RKO (cell line): ENCODE measurements at places on chromosomes 5 and 9.

DNA sequence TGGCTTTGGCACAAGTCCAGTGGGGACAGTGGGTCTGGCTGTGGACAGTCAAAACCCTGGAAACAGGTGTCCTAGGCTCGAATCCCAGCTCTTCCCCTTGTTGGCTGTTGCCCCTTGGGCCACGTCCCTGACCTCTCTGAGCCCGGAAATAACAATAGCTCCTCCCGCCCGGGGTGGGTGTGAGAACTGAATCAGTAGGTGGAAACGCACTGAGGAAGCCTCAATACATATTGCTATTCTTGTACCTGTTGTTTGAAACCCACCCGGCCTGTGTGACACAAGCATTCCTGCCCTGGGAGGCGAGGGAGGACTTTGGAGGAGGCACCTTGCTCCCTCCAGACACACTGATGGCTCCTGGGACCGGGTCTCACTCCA is 134.1 kb downstream of the OLFM1 start:
- no peak for DNase-seq

DNA sequence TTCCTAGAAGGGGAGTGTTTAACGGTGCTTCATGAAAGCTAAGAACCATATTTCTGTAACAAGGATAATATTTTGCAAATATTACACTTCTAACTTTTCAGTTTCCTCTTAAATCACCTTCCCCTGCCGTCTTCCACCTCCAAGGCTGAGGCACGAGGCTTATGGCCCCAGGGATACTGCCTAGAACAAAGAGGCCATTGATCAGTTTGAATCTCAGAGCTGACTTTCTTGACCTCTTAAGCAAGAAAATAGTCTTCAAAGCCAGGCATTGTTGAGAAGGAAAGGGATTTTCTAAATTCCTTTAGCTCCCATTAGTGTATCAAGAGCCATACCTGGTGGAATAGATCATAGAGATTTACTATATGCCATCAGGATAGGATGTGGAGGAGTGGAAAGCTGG is 566.2 kb downstream of the BNC2 start:
- DNase-seq, result no peak

DNA sequence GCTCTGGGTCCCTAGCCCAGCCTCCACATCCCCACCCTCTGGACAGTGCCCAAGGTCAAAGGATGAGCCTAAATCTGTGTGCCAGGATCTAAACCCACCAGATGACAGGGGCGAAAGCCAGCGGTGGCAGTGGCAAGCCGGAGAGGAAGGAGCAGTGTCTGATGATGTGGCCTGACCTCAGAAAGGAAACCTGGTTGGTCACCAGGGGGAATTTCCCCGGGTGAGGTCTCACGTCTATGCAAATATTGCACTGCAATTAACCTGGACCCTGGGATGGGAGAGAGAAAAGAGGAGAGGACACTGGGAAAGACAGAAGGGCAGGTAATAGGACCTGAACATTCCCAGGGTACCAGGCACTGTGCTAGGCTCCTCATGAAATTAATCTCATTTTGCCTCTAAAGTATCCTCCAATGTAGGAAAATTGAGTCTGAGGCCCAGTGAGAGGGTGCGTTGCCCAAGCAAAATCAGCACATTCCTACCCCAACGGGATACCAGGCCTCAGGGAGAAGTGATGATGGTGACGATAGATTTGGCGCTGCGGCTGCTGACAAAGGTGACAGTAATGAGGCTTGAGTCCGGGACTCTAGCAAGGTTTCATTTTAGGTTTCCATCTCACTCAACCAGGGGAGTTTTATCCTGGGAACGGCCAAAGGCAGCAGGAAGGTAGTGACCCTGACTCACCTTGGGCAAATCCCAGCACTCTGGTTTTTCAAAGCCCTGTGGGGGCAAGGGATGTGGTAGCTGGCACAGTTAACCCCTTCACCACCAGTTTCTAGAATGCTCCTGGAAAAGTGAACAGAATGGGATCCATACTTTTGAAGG is 13.4 kb upstream of the TNIP1 start:
- DNase-seq, result no peak

DNA sequence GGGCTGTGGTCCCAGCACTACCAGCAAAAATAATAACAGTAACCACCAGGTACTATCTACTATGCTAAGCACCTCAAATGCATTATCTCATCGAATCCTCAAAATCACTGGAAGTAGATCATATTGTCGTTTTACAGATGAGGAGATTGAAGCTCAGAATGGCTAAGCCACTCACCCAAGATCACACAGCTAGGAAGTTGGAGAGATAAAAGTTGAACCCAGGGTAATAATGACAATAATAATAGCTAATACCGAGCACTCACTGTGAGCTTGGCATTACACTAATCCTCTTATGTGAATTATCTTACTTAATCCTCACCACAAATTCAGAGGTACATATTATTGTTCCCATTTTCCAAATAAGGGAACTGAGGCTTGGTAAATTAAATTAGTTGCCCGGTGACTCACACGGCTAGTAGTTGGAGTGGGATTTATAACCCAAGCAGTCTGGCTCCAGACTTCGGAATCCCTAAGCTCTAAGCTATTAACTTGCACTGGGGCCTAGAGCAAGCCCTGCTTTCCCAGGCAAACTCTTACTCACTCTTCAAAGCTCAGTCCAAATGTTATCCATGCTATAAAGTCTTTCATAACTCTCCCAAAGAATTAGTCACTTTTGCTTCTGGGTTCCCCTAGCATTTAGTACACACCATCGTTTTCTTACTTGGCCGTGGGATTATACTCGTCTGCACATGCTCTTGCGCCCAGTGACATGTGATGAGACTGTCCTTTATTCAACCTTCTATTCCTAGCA is 3.8 kb downstream of the ARSI start:
- peak; percentile 39 for DNase-seq

DNA sequence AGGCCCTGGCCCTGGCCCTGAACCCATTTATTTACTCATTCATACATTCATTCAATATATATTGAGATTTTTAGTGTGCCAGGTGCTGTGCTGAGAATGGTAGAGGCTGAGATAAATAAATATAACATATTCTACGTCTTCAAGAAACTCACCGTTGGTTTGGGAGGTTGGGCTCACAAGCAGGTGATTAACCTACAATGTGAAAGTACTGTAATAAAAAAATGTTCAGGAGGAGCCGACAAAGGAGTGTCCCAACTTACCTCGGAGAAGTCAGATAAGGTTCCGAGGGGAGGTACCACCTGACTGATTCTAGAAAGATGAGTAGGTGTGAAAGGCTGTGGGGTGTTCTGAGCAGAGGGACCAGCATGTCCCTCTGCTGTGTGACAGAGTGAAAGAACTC is 479.6 kb upstream of the KLF4 start:
- no peak for DNase-seq

DNA sequence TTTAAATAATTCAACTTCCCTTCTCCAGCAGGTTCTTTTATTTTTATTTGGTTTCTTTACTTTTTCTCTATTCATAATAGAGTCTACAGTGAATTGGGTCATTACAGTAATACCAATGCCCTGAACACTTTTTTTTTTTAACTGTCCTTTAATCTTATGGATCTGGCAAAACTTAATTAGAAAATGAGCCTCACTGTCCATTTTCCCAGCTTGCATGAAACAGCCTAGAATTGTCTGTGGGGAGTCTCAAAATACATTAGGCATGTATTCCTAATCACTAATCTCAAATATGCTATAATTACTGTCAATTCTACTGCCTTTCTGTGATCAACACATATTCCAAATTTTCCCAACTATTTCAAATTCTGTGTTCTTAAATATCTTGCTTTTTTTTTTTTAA is 406.8 kb downstream of the ANXA1 start:
- DNase-seq, result no peak

GRCh38 chr5:36666274-36666673 is 59.9 kb downstream of the SLC1A3 start:
- DNase-seq, result no peak

- DNase-seq, result no peak
These were observed 132.0 kb upstream of the SV2C start for GRCh38 chr5:75951158-75951557.

GRCh38 chr5:74651710-74652109 is 11.2 kb upstream of the ENC1 start:
- DNase-seq, result no peak

DNA sequence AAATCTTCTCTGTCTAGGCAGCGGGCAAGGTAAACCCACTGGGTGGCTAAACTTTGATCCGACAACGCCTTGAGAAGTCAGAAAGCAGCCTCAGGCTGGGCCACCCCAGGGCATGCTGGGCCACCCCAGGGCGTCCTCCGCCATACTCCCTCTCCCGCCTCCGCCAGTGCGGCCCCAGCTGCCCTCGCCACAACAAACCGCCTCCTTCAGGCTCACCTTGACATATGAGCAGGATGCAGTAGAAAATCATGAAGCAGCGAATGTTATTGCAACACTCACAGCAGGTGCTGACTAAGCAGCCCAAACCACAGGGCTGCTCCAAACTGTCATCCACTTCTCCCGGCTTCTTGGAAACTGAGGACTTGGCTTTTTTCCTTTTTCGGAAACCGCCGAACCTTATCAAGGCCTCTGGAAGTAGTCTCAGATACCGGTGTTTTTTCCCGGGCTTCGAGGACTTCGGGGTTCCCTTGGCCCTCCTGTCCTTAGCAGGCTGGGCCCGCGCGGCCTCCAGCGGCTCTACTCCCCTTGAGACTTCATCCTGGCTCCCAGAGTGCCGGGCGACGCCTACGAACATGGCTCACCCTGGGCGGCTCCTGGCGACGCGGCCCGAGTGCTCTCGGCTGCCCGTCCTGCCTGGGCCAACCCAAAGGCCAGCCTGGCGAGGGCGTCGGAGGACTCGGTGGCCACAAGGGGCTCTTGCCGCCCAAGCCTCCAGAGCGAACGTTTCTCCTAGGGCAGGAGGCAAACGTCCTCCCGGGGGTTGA is at the start of gene SLCO6A1:
Gene SLCO6A1 (minus strand): TSS at position 731 of the 764 bp plus-strand sequence. CDS start 157 bp downstream, at position 574.
- DNase-seq, result no peak

- no peak for DNase-seq
These were observed 50.1 kb upstream of the TTC39B start for GRCh38 chr9:15357050-15357653.

GRCh38 chr5:39373791-39374190 is 9.5 kb upstream of the C9 start:
- no peak for DNase-seq

DNA sequence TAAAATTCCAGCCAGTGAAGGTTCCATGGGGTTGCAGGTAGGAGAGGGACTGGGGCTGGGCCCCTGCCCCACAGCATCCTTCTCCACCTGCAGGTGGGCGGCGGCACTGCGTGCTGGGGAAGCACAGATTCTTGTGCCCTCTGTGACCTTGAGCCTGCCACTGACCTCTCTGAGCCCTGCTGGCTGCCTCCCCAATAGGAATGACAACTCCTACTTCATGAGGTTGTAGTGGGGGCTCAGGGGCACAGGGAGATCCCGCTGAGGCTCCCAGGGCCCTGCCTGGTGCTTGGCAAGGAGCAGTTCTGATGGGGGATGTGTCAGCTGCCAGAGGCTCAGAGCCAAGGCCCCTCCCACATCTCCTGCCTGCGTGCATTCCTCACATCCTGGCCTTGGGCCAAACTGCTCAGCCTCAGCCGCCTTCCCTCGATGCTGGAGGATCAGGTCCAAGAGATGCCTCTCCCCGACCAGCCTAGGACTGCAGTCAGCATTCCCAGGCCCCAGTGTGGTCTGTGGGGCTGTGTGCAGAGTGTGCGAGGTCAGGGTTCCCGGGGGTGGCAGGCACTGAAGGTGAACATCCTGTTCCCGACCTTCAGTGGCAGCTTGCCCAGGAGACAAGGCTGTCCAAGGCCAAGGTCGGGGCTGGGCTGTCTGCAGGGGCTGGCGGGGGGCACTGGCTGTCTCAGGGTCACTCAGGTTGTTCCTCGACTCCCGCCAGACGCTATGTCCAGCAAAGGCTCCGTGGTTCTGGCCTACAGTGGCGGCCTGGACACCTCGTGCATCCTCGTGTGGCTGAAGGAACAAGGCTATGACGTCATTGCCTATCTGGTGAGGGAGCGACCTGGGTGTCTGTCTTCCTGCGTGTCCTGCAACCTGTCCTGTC is 7.0 kb downstream of the ASS1 start:
- DNase-seq, result peak; percentile 92

DNA sequence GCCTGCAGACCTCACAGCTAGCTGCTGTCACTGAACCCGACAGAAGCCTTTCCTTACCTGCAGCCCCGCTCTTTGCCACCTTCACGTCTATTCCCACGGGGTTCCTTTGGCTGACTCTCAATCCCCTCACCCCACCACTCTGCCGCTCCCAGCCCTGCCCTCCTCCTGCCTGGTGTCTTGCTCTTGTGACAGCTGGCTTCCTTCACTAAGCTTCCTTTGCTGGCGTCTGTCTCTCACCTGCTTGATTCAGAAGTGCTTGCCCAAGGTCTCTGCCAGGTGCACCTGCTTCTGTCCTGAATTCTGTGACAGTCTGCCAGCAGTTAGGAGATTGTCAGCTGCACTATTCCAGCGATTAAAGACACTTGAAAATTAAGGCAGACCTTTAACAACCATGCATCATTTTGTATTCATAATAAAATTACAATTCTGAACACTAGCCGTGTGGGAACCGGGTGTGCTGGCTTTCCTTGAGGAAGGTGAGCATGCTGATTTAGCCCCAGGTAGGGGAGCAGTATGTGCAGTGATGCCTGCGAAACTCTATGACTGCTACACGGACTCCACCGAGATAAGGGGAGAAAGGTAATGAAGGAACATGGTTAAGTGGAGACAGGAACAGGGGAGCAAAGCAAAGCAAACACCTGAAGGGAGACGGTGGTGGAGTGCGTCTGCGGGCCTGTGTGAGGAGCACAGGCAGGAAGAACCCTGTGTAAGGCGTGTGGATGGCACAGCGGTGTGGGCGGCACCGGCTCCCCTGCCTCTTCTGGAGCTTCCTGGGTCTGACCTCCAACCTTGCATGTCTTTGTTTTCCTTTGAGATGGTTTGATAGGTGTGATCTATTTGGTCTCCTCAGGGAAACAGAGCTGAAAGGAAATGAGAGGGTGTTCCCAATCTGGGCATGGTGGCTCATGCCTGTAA is 80.1 kb upstream of the CACNA1B start:
- DNase-seq, result no peak

DNA sequence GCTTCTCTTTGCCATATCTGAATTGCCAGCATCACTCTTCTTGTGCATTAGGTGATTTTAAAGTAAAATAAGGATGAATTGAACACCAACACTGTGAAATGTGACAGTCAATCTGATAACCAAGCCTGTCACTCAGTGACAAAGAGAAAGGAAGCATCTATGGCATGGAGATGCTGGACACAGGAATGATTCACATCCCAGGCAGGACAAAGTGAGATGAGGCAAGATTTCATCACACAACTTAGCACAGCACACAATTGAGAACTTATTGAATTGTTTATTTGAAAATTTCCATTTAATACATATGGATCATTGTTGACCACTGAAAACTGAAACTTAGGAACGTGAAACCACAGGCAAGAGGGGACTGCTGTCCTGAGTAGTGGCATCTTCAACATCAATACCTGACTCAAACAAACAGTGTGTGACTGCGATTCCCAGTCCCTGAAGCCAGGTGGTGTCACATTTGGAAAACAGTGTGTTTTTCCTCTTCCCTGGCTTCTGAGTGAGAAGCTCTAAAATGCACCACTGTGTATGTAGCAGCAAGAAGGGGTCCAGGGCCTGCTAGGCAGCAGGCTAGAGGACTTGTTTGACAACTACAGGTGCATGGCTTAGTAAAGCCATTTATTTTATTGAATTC is 10.7 kb downstream of the GAPT start:
- no peak for DNase-seq
